Inflammatory macrophage treated with lipopolysaccharide for 1 hour (primary cell): ENCODE measurements at places on chromosomes 4 and X.

DNA sequence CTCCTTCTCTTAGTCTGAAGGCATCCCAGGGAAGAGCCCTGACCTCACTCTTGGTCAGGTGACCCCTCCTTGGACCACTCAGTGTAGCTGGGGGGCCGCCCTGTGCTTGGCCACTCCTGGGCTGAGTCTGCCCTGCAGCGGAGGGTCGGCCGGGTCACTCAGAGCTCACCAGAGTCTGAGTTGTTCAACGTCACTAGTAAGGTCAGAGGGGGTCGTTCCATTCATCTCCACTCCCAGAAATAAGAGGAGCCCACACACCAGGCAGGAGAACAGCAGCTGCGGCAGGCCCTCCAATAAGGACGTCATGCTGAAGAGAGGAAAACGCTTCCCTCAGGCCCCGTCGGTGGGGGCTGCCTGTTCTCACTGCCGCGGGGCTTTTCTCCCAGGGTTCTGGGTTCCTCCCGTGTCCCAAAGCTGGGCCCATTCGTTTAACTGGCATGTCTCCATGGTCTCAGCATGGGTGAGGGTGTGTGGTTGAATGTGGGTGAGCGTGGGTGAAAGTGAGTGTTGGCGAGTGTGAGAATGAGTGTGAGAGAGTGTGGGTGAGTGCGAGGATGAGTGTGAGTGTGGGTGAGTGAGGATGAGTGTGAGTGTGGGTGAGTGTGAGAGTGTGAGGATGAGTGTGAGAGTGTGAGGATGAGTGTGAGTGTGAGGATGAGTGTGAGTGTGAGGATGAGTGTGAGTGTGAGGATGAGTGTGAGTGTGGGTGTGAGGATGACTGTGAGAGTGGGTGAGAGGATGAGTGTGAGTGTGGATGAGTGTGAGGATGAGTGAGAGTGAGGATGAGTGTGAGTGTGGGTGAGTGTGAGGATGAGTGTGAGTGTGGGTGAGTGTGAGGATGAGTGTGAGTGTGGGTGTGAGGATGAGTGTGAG, 47.7 kb downstream of the ING2 start:
- DNase-seq: no peak

DNA sequence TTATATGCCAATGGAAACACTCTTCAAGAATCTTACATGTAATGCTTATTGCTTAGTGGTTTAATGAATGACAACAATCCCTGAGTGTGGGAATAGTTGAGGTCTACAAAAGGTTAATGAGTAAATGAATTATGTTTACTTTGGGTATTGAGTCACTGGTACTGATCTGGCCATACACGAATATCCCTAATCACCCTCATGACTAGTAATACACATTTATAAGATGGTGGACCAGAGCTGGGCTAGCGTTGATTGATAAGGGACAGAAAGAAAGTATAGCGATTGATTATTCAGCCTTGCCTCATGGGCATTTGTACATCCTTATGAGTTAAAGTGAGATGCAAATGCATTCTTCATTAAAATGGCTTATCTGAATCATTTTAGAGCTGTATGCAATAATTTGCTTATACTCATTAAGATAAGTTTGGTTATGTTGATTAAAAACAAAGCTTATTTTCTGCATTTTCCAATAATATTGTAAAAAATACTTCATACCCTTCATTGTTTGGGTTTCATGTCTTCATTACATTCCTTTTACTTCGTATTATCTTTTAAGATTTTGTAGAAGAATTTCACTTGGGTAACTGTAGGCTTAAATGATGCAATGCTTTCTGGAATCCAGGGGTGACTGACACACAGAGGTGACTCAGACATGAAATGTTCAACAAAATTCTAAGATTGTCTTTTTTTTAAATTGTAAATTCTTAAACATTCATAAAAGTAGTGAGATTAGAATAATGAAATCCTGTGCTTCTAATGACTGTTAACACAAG, 47.4 kb downstream of the FGF2 start:
- no peak for DNase-seq

GRCh38 chr4:123361195-123361861, 35.3 kb upstream of the SPRY1 start:
- DNase-seq: peak; percentile 14

DNA sequence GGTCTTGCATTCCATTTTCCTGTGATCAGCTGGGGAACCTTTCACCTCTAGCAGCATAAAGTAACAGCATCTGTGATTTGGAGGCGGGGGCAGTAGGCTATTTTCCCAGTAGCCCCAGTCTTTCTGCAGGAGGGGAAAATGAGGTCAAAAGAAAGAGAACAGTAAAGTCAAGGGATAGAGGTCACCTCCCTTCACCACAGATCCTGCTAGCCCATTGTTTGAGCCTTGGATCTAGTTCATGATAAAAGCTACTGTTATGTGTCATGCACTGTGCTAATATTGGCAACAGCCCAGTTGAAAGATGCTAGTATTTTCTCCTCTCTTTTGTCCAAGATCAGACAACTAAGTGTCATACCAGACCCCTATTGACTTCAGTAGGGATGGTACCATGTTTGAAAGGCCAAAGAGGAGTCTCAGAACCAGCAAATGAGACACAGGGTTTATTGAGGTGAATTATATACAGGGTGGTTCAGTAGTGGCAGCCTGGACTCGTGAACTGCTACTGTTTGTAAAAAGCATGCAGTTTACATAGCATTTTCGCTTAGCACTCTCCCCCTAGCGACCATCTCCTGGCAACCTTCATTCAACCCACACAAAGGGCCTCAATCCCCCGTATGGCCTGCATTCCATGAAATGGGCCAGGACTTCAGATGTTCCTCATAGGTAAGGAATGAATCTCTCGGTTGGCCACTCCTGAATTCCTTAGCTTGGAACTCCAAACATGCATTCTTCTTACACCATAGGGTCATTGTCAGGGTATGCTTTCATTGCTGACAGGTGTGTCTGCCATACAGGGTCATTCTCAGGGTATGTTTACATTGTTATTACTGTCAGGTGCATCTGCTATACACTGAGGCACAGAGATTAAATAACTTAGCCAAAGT, 170.0 kb upstream of the FRMPD4 start:
- no peak for DNase-seq
